Left lobe of liver (tissue), 2 donors: ENCODE measurements at places on chromosomes 1 and 21. TPM values are rescaled to one million over a fixed set of nuclear protein-coding genes. Genes with fewer than 3 reads are reported as not detected.

Gene SMCP
- not detected for total RNA-seq

GRCh38 chr1:90850181-90850897 is 133.2 kb upstream of the BARHL2 start:
- no peak for DNase-seq

DNA sequence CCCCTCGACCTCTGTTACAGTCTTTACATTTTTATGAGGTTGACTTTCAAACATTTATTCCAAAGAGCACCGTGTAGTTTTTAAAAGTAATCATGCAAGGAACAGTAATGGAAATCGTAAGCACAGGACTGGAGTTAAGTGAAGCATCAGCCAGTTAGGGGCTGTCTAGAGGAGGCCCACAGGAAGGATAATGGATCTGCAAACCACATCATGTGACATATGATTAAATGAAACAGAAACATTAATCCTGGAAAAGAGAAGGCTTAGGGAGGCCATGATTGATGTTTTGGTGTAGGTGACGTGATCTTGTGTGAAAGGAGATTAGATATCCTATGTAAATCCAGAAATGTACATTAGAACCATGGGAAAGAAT is 25.0 kb downstream of the RGS7 start:
- DNase-seq = no peak

GRCh38 chr1:227940791-227941241 is 6.9 kb downstream of the WNT9A start:
- peak; percentile 35 for DNase-seq

- no peak for DNase-seq
Measured at GRCh38 chr1:106465666-106466065, 590.8 kb upstream of the PRMT6 start.

DNA sequence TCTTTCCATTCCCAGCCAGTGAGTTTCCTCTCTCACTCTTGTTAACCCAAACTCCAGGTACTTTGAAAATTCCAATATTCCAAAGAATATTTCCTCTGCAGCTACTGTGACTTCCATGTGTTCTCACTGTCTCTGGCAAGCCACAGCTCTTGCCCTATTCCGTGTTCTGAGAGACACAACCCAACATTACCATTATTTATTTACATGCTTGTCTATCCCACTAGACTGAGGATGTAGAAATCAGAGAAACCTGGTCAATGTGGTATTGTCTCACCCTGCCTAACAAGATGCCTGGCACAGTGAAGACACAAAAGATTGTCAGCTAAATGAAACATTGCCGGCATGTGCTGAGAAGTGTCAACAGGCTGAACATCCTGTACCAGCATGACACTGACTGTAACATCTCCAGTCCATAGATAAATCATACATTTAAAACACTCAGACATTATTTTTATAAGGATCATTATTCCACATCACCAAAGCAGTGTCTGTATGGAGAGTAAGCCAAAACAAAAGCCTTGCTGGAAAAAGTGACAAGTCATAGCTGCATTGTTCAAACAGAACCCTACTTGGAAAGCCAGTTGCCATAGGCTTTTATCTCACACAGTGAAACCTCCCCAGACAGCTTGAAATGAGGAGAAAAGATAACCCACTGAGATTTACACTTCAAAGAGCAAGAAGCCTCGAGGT is 72.3 kb downstream of the SIPA1L2 start:
- DNase-seq = no peak

GRCh38 chr21:43712268-43712942 is 6.5 kb upstream of the PDXK start:
- DNase-seq = no peak

Gene LPAR3
- 0.08 TPM for total RNA-seq

- no peak for DNase-seq
Measured at GRCh38 chr1:212413902-212414327, 771 bp downstream of the PACC1 start.

Gene PTPN7
- total RNA-seq = 0.86 TPM

GRCh38 chr21:42608446-42608845 is 45.0 kb upstream of the PDE9A start:
- DNase-seq = no peak

Gene CRYAA
- total RNA-seq = not detected

Gene OR10K2
- total RNA-seq = not detected

Gene KLHDC8A
- not detected for total RNA-seq

- no peak for DNase-seq
Measured at GRCh38 chr1:225573216-225573615, 79.7 kb downstream of the ENAH start.

Gene GJC2
- 0.50 TPM for total RNA-seq

Gene CR1L
- 0.43 TPM for total RNA-seq

- peak; percentile 69 for DNase-seq
Measured at GRCh38 chr1:109490029-109490933, 3.6 kb upstream of the CYB561D1 start.

DNA sequence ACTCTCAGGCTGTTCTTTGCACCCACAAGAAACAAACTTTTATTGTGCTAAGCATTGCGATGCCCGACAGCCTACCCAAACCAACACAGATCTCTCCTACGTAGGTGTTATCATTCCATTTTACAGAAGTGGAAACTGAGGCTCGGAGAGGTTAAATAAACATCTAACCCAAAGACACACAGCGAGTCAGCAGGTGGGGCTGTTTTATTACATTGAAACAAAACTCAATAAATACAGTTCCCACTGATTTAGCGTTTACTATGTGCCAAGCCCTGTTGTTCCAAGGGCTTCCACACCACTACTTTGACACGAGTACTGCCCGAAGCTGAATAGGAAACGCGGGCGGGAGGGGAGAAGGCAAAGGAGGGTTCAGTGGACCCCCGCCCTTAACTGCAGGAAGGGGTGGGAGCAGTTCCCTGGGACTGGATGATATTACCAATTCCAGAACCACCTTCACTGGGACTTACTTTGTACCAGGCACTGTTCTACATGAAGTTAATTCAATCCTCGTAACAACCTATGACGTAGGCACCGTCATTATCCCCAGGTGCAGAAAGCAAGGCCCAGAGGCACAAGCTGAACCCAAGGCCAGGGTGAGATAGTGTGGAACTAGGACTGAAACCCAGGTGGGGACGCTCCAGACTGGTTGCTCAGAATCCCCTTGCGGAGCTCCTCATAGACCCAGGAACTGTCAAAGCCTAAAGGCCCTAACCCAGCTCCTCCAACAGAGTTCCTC is 19.3 kb upstream of the ALDH4A1 start:
- DNase-seq = no peak

DNA sequence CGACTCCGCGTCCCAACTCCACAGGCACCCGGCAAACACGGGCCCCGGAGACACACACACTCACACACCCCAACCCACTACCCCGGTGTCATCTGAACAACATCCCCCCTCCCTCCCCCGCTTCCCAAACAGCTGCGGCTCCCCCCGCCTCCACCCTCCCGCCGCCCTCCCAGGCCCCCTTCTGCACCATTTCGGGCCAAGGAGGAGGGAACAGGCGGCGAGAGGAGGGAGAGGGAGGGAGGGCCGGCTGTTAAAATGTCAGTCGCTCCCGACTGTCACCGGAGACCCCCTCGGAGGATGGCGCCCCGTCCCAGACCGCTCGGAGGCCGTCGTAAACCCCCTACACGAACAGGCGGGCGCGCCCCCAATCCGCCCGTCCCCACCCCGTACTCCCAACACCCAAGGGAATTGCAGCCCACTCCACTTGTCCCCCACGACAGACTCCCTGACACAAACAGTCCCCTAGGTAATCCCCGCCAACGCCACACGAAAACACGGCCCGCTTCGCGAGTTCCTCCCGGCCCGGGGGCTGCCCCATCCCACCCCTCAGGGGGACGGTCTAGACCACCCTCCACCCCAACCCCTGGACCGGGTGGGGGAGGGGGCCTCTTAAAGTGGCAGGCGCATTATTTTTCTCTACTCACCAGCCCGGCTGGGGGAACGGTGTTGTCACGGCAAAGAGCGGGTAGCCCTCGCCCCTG is 583 bp downstream of the MEF2D start:
- DNase-seq = peak; percentile 73

- no peak for DNase-seq
Measured at GRCh38 chr21:17598437-17598836, 14.3 kb downstream of the BTG3 start.

Gene CLIC4
- total RNA-seq = 54.4 TPM

DNA sequence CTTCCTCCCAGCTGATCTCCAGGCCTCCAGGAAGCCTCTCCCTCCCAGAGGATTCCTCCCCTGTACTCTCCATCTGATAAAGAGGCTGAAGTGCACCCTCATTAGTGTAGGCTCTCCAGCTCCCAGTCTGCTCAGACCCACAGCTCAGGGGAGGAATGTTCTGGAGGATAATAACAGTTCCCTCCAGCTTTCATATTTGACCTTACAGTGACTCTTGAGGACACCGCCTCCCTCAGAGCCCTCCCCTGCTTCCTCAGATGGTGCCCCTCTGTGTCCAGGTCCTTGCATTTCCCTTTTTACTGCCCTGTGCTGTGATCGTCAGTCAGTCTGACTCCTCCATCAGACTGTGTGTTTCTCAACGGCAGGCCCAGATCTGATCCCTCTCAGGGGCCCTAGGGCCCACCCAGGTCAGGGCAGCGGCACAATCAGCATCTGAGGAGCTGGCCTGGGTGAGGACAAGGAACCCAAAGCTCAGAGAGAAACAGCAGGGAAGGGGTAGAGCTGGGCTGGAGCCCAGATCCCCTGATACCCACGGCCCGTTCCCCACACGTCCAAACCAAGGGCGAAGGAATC is 1.1 kb upstream of the SHISAL2A start:
- no peak for DNase-seq

GRCh38 chr1:68101829-68102228 is 51.4 kb upstream of the DIRAS3 start:
- DNase-seq = no peak

Gene RGS18
- total RNA-seq = 0.65 TPM

Gene TNFRSF8
- total RNA-seq = 0.18 TPM

DNA sequence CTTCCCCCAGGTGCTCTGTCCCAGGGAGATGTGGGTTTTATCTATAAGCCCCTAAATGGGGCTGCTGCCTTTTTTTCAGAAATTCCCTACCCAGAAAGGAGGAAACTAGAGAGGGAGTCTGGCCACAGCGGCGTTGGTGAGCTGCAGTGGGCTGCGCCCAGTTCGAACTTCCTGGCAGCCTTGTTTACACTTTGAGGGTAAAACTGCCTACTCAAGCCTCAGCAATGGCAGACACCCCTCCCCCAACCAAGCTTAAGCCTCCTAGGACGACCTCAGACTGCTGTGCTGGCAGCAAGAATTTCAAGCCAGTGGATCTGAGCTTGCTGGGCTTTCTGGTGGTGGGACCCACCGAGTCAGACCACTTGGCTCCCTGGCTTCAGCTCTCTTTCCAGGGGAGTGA is 46.2 kb upstream of the PAPPA2 start:
- DNase-seq = no peak

Gene DMRTA2
- not detected for total RNA-seq

GRCh38 chr21:17607684-17608083 is 5.0 kb downstream of the BTG3 start:
- no peak for DNase-seq

Gene SPATA45
- not detected for total RNA-seq

DNA sequence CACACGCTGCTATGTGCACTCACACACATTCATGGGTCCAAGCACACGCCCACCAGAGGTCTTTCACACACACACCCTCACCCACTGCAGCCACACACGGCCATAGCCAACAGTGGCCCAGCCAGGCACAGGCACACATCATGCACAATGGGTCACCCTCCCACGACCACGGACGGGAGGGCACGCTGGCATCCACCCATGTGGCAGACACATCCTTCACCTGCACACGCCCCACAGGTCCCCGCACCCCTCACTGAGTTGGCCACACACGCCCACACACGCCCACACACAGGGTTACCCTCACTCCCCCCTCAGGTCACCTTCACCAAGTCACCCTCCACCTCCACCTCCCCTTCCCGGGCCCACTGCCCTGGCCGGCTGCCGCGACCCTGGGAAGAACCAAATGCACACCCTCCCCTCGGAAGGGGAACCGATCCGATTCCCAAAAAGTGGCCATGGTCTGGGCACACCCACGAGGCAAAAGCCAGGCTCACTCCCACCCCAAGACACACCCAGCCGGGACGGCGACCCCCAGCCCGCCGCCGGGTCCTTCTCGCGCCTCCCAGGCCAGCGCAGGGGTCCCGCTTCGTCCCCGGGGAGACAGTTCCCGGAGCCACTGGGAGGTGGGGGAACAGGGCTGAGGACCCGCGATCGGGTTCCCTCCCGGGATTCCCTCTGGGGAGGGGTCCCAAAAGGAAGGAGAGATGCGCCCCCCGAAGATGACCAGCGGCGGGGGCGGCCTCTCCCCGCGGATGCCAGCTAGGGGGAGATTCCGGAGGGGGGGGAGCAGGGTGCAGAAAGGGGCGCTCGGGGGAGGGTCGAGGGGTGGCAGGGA is 860 bp downstream of the SDC3 start:
- no peak for DNase-seq

DNA sequence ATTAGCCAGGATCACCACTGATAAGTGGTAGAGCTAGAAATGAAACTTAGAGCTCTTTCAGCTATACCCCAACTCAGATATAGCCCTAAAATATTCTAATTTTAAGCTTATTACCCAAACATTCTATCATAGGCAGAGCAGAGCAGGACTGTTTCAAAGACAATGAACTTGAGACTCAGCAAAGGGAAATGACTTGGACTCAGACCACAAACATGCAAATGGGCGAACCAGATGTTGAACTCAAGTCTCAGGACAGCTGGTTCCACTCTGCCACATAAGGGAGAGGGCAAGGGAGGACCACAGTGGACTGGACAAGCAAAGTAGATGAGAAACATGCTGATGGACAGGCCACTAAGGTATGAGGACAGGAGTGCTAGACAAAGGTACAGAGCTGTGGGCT is 315.3 kb downstream of the OMA1 start:
- DNase-seq = no peak

Gene CFAP141
- not detected for total RNA-seq

DNA sequence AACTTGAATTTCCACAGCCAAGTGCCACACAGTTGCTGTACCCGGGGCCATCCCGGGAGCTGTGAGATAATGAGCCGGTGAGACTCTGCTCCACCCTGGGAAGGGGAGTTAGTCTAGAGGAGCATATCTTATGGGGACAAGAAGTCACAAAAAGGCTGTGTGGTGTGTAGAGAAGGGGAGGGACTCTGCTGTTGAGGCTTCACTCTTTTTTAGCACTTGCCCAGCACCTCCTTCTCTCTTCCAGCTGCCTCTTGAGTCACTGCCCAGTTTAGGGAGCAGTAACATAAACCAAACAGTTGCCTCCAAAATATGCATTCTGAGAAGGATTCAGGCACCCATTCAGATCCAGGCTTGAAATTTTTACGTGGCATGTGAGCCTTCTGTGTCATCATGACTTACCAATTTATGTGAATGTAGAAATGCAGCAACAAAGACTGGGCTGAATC is 744 bp upstream of the WDR26 start:
- DNase-seq = no peak

Gene ADORA3
- total RNA-seq = 3.0 TPM

Gene GJB3
- total RNA-seq = 0.08 TPM

DNA sequence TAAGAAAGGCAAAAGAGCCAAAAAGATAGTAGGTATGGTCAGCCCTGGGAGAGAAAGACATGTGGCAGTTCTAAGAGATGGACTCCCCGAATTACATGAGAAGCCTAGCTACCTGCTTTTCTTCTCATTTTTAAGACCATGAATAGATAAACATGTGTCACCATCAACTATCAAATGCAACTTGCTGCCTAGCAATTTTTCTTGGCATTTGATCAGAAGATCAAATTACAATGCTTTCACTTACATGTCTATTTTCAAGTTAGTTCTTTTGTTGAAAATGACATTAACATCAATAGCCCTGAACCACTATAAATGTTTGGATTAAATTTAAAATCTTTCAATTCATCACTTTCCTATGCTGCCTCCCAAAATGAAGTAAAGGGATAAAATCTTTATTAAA is 212.3 kb downstream of the HHIPL2 start:
- no peak for DNase-seq

- DNase-seq = no peak
Measured at GRCh38 chr1:101039245-101039644, 13.7 kb upstream of the DPH5 start.

Gene CHIA
- total RNA-seq = 0.15 TPM
